Pons (tissue), 1 donor: ENCODE measurements at places on chromosomes 5 and 9.

DNA sequence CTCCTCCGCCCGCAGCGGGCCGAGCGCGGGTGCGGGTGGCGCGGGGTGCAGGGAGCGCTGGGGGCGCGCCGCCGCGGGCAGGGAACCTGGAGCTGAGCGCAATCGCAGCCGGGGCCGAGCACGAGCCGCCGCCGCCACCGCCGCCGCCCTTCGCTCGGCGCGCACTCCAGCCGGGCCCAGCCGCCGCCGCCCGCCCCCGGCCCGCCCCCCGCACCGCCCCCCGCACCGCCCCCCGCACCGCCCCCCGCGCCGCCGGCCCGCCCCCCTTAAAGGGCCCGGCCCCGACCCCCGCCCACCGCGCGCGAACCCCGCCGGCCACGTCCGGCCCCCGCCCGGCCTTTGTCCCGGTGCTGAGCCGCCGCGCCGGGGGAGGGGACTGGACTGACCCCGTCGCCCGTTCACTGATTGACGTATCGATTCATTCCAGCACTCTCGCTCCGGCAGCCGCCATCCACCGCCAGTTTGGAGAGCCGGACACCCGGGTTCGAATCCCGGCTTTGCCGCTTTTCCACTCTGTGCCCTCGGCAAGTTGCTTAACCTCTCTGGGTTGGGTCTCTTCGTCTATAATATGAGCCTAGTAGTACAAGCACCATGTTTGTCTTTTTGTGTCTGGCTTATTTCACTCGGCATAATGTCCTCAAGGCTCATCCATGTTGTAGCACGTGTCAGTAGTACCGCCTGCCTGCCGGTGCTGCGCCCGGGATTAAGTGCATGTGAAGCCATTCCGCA is at the start of gene SH3PXD2B:
TSS of gene SH3PXD2B (minus strand) at position 168 of the 729 bp plus-strand sequence. CDS start 173 bp downstream, outside the sequence.
- no peak for DNase-seq

- no peak for DNase-seq
These were observed 38.0 kb downstream of the TGFBI start for GRCh38 chr5:136066661-136067271.

DNA sequence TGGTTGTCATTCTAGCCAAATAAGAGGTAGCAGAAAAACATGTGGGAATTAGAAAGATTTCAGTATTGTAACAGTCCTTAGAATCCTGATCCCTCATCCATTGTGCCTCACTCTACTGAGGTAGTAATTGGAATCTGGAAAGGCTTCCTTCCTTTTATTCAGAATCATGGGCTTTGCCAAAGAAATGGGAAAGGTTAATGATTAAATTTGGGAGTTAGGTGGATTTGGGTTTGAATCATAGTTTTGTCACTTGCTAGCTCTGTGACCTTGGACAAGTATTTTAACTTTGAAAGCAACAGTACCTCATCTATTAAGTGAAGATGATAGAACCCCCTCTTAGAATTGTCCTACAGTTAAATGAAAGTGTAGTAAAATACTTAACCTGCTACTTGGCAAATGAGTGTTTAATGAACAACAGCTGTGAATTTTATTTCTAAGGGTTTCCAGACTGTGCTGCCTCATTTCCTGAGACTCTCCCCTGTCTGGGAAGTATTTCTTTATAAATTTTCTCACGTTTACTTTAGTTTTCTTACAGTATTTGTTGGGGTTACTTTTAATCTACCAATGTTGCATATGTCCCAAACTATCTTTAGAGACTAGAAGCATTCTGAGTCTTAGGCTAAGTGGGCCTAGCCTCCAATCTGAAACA is 11.7 kb downstream of the SPDL1 start:
- no peak for DNase-seq

DNA sequence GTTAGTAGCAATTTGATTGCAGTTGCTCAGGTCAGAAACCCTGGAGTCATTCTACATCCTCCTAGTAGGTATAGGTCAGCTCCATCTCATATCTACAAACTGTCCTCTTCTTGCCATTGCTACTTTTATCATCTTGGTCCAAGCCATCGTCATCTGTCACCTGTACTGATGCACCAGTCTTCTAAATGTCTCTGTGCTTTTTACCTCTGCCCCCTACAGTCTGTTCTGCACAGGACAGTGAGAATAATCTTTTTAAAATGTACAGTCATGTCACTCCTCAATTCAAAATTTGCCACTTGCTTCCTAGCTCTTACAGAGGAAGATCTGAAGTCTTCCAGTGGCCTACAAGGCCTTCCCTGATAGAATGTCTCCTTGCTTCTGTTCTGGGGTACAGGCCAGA is 6.8 kb downstream of the NNT start:
- no peak for DNase-seq

GRCh38 chr5:171700318-171700912 is 85.2 kb upstream of the SMIM23 start:
- DNase-seq, result no peak

GRCh38 chr5:157248821-157249470 is 17.0 kb upstream of the CYFIP2 start:
- DNase-seq, result no peak

DNA sequence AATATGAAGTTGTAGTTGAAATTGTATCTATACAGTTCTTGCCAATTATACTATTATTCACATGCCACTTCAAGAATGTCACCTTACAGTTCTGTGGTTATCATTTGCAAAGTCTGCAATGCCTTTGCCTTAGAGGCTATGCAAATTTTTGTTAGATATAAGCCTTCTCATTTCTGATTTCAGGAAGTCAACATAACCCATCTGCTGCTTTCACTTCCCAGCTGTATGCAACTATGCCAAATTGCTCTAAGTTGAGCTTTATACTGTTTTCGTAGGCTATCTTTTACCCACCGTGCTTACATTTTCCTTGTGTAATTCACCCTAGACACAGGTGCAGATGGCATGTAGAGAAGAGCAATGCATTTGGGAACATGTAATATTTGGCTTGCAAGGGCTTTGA is 1083.0 kb downstream of the CDH9 start:
- DNase-seq, result no peak

DNA sequence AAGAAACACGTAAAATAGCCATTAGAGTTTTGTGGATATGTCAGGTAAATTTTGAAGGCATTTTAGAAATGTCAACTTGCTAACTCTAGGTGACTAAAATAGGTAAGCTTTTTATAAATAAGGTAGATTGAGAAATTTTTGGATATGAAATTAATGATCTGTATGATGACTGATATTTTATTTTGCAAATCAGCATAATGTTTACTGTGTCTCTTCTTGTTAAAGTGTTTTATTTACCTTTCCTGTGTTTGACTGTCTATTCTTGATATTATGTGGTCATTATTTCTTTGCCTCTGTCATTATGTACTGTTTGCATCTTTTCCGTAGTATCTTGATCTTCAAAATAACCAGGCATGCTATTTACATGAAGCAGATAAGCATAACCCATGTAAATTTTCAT is 58.4 kb downstream of the ZCCHC7 start:
- DNase-seq, result no peak

DNA sequence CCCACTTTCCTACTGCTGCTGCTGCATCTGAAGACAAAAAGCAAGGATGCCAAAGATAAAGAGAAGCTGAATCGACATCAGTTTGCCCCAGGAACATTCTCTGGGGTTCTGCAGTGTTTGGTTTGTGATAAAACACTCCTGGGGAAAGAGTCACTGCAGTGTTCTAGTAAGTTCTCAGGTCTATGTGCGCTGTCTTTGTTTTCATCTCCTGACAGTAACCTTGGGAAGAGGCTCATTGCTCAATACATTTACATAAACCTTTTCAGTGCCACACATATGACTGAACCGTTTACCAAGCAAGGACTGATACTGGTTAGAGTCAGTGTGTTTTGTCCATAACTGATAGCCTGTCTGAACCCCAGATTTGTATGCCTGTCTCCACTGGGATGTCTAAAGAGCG is 232.1 kb downstream of the ARHGEF28 start:
- no peak for DNase-seq

DNA sequence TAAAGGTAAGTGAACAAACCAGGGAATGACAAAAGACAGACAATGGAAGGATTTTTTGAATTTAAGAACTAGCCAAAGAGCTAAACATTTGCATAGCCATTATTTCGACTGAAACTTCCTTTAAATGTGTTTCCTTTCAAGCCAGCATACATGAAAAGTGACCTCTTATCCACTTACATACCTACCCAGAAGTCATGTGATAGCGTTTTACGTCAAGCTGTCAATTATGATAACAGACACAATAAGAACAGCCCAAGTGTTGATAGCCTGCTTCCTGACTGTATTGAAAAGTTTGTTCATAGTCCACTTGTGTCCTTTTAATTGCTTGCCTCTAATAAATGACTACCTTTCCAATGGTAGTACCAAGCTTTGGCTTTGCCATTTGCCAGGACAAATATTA is 206.0 kb downstream of the NFIB start:
- no peak for DNase-seq

- DNase-seq, result no peak
These were observed 9.6 kb upstream of the LNPEP start for GRCh38 chr5:96926276-96926675.

GRCh38 chr5:1663186-1663585 is 136.5 kb downstream of the MRPL36 start:
- DNase-seq, result no peak

GRCh38 chr5:158807-159447 is 32.4 kb upstream of the LRRC14B start:
- no peak for DNase-seq

DNA sequence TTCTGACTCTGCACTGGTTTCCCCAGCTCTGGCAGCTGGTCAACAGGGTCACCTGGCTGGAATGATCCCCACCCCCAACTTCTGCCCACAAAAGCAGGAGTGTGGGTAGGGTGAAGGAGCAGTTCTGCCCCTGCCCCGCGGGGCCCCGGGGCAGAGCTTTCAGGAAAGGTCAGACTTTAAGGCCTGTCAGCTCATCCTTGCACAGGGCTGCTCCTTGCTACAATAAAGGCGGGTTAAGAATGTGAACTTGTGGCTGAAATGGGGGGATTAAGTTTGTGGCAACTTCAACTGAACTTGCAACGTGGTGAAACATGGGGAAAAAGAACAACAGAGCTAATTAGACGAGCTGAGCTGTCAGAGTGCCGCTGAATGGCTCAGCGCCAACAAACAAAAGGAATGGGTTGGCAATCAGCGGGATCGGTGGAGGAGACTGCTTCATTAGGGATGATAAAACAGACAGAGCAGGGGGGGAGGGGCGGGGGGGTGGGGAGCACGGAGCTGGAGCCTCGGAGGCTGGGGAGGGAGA is 50.8 kb downstream of the CRB2 start:
- DNase-seq, result no peak

DNA sequence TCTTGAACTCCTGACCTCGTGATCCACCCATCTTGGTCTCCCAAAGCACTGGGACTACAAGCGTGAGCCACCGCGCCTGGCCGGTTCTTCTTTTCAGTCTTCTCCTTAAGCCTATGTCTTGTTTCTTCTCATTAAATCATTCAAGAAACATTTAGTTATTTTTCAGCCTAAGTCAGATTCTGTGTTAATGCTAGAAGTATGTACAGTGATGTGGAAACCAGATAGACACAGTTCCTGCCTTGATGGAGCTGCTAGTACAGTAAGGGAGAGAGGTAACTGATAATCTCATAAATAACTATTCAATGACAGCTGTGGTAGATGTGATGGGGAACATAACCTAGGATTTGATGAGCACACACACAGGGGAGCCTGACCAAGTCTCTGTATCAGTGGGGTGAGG is 46.3 kb upstream of the NR3C1 start:
- DNase-seq, result no peak

- no peak for DNase-seq
These were observed 9.1 kb upstream of the HSPB3 start for GRCh38 chr5:54446379-54446732.

DNA sequence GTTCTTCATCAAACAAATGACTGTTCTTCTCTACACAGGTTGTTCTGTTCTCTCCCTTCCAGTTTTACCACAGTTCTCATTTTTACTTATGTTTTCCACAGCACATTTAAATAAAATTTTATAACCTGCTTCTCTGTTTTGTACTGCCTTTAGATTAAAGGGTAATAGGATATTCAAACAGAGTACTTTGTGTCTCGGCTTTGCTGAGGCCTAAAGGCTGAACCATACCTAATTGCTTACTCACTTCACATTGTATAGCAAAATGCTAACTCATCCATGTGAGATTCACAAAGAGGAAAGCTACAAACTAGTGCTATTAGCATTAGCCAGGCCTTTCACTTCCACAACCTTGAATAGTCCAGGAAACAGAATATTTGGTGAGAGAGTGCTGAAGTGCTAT is 200.3 kb downstream of the TRPM3 start:
- no peak for DNase-seq

GRCh38 chr5:33299621-33300208 is 141.1 kb upstream of the TARS1 start:
- peak; percentile 64 for DNase-seq
